SK-MEL-5 (cell line): ENCODE measurements at places on chromosomes 16 and 17. TPM values are rescaled to one million over a fixed set of nuclear protein-coding genes. Genes with fewer than 3 reads are reported as not detected.

OR3A3 gene
- total RNA-seq: not detected in 2 replicates

SCIMP gene
- not detected in 2 replicates for total RNA-seq

CCDC78 gene
- 17.7 and 18.1 TPM in 2 replicates for total RNA-seq

TGFB1I1 gene
- total RNA-seq: 0.67 and 1.3 TPM in 2 replicates

ADAD2 gene
- total RNA-seq: 0.11 and 0.21 TPM in 2 replicates

ZG16B gene
- not detected in 2 replicates for total RNA-seq

ITGAD gene
- total RNA-seq: 0.13 TPM in 2 replicates

G6PC1 gene
- total RNA-seq: not detected in 2 replicates

RPAIN gene
- total RNA-seq: 48.9 and 49.0 TPM in 2 replicates

WNT3 gene
- 0.77 and 1.1 TPM in 2 replicates for total RNA-seq

SPATA33 gene
- 0.85 and 1.0 TPM in 2 replicates for total RNA-seq

MEIOC gene
- 0.11 and 0.16 TPM in 2 replicates for total RNA-seq
